Melanocyte of skin (primary cell): ENCODE measurements at places on chromosomes 5 and 9. TPM values are rescaled to one million over a fixed set of nuclear protein-coding genes. Genes with fewer than 3 reads are reported as not detected.

SAXO1 gene
- under 0.01 TPM in 1 of 2 replicates, not detected in the other for total RNA-seq

CCL27 gene
- not detected in 2 replicates for total RNA-seq

OLFM1 gene
- total RNA-seq = 14.9 and 22.7 TPM in 2 replicates

C9 gene
- total RNA-seq = 0.93 TPM in 1 of 2 replicates, not detected in the other

TRIM36 gene
- 2.9 and 3.1 TPM in 2 replicates for total RNA-seq
